Epithelial cell of proximal tubule (primary cell): ENCODE measurements at places on chromosomes 2 and 18.

GRCh38 chr18:65907281-65907680, 156.5 kb downstream of the CDH7 start:
- DNase-seq = no peak

DNA sequence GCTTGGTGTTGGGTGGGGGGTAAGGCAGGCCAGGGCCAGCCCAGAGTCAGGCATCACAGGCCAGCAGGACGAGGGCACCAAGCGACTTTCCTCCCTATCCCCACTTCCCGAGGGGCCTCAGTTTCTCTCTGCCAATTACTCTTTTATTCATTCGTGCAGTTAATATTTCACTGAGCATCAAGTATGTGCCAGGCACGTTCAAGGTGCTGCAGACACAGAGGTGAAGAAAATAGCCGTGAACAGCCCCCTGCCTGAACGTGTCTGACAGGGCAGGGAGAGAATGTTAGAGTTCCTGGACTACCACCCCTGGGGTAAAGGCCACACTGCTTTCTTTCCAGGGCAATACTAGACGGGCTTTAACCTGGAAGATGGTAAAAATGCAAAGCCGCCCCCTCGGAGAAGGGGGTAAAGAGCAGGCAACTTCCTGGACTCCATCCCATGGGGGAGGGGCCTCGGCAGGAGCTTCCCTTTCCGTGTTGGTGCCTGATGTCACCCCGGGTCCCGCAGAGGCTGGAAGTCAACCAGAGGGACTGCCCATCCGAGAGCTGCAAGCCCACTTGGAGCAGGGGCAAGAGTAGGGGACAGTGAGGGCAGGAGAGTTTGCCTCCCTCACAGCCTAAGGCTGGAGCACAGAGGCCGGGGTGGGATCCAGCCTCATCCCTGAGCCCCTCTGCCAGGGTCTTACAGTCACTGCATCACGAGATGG, 47.1 kb downstream of the CENPO start:
- DNase-seq = no peak

DNA sequence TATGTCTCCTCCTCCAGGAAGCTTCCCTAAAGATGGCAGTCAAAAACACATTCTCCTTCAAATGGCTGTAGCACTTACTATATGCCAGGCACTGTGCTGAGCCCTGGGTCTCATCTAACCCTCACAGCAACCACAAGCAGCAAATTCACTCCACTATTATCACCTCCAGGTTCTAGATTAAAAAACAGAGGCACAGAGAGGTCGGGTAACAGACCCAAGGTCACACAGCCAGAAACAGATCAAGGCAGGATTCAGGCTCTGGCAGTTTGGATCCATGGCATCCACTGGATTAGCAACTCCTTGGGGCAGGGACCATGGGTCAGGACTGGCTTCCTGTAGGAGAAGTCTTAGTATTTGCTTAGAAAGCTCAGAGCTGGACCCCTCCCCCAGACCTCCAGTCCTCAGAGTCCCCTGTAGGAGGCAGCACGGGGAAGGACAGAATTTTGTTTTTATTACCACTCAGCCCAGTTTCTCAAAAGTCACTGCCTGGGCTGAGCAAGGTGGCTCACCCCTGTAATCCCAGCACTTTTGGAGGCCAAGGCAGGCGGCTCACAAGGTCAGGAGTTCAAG, 34.4 kb downstream of the ZFP36L2 start:
- DNase-seq = no peak

DNA sequence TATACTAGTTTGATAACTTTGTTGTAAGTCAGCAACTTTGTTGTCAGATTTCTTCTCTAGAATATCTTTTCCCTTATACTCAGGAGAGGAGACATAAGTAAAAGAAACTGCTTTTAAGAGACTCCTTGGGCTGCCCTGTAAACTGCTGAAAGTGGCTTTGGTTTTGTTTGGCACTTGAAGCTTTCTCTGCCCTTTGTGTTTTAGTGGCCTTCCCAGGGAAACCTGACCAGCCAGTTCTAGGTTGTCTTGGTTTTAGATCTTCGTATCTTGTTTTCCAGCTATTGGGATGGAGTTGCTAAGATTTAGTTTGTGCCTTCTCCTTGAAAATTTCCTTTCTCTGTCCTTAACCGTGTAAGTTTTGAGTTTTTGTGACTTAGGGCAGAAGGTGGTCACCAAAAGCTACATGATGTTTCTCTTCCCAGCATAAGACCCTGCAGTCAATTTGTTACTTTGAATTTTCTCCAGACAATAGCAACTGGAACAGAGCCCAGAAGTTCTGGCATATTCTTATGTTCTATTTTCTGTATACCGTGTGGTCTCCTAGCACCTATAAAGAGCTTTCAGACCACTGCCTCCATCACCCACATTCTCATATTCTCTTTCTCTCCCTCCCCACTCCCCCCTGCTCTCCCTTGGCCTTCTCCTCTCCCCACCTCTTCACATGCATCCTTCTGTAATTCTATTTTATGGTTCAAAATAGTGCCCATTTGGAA, 81.1 kb downstream of the BOLA3 start:
- no peak for DNase-seq

- no peak for DNase-seq
These were observed 97.7 kb upstream of the SIX3 start for GRCh38 chr2:44843641-44844310.

DNA sequence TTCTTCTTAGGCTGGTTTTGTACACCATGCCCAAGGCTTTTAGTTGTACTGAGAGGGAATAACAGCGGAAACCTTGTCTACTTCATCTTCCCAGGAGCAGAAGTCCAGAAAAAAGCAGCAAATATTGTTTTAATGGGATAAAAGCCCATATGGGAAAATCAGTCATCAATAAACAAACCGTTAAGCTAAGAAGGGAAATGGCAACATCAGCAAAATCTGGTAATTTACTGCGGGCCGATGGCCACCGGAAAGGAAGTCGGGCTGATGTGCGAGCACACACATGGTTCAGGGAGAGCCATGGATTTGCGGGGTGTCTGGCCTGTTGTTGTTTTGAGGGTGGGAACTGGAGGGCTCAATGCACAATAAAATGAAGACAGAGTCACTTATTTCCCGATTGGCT, 300.7 kb upstream of the RAB6C start:
- no peak for DNase-seq

DNA sequence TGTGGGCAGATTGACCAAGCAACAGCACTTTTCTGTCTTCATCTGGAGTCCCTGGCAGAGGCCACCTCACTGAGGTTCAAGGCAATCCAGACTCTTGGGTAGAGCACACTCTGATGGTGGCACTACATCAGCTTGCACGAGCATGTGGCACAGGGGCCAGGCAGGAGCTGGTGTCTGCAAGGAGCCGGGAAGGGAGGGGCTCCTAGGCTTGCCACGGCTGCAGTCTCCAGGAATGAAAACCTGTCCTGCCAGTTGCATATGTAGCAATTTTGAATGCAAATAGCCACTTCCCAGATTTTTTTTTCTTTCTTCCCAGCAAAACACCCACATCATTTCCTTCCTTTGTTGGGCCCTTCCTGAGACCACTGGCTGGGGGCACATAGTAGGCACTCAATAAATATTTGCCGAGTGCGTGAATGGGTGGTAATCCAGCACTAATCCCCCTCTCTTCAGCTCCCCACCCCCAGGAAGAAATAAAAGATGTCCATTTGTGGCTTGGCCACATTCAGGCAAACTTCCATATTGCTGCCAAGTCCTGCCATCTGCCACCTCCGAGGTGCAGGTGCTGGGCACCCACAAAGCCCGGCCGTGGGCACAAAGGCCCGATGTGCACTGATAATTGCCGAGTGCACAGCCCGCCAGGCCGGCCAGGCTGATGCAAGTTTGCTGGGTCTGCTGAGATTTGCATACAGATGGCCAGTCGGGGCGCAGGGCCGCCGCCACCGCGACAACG, 72.4 kb downstream of the MYCN start:
- DNase-seq = no peak

DNA sequence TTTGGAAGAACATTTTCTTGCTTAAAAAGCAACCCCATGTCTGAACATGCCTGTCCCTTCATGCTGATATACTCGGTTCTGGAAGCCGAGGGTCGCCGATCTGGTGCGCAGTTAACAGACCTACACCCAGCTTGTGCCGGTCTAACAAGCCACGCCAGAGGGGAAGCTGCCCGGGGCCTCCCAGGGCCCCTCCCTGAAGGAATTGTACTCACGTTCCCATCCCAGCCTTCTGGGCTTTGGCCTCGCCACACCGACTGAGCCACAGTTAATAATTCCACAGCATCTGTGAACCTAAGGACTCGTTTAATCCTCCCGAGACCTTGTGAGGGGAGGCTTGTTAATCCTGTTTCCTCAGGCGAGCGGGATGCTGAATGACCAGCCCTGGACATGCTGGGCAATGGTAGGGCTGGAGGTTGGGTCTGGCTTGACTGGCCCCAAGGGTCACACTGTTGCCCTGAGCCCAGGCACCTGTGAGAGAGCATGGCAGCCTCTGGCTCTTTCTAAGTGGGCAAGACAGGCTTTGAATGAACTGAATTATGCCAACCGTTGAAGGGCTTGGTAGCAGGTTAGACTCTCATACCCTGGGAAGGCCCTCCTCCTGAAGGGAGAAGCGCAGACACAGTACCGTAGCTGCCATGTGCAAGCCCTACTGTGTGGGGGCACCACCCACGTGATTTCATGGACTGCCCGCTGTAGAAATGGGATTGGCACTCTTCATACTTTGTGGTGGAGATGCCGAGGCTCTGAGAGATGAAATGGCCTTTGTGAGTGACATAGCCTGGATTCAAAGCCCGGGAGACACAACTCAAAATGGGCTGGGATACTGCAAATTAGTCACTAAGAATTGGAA, 27.9 kb upstream of the ODC1 start:
- DNase-seq = no peak

DNA sequence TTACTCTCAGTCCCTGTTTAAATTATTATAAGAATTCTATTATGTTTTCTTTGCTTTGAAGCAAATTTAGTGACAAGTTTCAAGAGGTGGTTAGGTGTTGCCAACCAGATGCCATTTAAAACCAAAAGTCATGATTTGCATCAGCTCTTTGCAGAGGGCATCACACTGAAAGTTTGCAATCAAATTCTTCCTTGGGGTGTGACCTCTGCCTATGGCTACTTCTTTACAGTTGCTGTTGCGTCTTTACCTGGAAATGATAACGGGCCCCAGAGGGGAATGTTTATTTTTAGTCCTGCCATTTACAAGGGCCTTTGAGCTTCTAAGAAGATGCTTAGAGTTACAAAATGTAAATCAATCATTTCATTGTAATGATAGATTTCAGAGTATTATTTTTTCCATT, 561.0 kb downstream of the ARHGAP15 start:
- no peak for DNase-seq

DNA sequence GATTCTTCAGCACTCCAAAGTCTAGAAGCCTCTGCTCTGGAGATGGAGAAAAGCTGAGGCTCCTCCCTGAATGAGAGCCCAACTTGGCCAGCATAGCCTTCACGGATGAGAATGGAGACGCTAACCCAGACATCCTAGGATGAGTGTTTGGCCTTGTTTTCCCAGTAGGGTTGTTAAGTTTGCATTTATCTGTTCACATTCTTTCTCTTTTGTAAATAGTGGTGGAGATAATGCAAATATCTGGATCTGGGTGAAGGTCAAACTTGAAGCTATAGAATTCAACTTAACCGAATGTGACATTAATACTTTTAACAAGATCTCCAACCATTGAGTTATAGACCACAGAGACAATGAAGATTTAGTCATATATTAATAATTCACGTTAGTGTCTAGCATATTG, 53.4 kb upstream of the BZW1 start:
- DNase-seq = no peak

DNA sequence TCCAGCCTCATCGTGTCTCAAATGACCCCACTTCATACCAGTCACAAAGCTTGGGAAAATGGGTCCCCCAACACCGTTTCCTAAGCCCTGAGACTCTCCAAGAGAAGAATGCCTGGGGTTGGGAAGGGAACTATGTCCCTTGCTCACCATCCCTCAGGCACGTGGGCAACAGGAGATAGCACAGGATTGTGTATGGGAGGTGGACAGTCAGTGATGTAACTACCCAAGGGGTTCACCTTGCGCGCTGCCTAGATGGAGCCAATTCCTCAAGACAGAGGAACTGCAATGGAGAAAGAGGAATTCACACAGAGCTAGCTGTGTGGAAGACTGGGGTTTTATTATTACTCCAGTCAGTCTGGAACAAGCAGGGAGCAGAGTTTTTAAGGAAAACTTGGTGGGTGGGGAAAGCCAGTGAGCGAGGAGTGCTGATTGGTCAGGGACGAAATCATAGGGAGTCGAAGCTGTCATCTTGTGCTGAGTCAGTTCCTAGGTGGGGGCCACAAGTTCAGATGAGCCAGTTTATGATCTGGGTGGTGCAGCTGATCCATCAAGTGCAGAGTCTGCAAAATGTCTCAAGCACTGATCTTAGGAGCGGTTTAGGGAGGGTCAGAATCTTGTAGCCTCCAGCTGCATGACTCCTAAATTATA, 13.8 kb upstream of the CXCR1 start:
- no peak for DNase-seq

DNA sequence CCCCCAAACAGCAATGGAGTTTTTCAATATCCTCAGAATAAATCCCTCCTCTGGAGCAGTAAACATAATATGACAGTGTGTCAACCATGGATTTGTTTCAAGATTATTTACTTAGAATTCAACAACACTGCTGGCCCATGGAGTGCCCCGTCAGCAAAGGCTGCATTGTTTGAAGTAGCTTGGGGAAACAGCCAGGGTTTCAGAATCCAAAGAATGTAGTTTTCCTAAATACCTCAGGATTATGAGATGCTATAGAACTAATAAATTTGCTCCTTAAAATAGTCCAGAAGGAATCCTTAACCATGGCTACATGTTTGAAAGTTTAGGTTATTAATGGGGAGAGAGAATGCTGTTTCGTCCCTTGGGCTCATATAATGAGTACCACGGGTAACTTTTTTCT, 13.1 kb upstream of the CETN1 start:
- no peak for DNase-seq

- no peak for DNase-seq
These were observed 295.2 kb downstream of the NBAS start for GRCh38 chr2:15265889-15266288.

- no peak for DNase-seq
These were observed 7.0 kb downstream of the TNS1 start for GRCh38 chr2:217995731-217996231.

DNA sequence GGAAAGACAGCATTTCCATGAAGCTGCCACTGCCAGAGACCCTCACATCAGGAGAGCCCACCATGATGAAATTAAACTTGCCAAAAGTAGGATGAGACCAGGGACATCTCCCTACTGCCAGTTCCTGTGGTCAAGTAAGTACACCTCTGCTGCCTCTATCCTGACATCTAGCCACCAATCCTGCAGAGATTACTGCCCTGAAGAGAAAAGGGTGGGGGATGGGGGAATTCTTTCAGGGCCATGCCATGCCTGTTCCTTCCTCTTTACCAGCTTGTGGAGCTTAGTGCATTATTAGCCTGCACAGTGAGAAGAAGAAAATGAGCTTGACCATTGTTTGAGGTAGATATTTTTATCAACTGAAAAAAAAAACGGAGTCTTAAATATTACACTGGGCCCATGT, 397.2 kb upstream of the CDH2 start:
- DNase-seq = no peak

DNA sequence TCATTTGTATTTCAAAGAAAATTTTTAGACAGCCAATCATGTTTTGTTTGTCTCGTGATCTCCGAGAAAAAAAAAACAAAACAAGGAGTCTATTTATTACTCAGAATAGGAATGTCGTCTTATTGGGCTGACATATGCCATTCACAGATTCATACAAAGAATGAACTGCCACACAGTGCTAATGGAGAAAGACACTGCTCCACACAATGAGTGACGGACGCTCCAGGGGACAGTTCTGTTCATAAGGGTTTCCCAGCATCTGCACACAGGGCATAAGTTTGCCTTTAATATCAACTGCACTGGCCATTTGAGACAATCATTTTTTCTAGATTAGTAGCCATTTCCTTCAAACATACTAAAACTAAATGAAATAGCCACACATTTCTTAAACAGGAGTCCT, 3.4 kb downstream of the SERTAD2 start:
- DNase-seq = no peak
